ENCODE measurements at places on chromosomes 4 and X.

DNA sequence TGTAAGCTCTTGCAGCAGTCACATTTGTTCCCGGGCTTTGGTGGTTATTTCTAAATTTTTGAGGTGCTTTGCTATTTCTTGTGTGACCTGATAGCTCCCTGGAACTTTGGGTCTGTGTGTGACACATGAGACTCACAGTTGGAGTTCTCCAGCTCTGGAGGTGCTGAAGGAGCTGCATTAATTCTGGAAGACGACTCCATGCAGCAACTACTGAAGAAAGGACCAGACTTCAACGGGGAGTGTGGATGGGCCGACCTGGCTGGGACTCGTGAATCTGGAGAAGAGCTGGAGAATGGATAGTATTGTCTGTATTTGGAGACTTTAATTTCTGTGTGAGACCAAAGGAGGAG, 1.5 kb downstream of the MRFAP1 start:
- no peak for DNase-seq

DNA sequence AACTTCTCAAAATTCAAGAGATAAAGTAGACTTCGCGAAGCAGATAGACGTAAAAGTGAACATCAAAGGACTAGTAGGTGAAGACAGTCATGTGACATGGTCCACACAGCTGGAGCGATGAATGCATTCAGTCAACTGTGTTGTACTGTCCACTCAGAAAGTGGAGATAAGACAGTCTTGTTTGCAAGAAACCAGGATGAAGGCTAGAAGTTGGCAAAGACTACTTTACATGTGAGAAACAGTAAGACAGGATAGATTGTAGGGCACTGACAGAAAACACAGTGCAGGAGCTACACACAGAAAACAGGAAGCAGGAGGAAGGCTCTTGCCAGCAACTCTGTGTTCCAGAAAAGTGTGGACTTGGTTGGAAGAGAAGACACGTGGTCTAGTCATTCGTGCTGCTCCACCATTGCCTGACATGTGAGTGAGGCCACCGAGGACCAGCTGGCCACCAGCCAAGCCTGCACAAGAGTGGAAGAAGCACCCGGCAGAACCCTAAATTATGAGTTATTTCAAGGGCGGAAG, 78.9 kb downstream of the FAT1 start:
- no peak for DNase-seq

- no peak for DNase-seq
Measured at GRCh38 chr4:144056800-144057199, 37.6 kb upstream of the GYPB start.

GRCh38 chr4:147737623-147738022, 5.7 kb downstream of the ARHGAP10 start:
- peak; percentile 28 for DNase-seq

DNA sequence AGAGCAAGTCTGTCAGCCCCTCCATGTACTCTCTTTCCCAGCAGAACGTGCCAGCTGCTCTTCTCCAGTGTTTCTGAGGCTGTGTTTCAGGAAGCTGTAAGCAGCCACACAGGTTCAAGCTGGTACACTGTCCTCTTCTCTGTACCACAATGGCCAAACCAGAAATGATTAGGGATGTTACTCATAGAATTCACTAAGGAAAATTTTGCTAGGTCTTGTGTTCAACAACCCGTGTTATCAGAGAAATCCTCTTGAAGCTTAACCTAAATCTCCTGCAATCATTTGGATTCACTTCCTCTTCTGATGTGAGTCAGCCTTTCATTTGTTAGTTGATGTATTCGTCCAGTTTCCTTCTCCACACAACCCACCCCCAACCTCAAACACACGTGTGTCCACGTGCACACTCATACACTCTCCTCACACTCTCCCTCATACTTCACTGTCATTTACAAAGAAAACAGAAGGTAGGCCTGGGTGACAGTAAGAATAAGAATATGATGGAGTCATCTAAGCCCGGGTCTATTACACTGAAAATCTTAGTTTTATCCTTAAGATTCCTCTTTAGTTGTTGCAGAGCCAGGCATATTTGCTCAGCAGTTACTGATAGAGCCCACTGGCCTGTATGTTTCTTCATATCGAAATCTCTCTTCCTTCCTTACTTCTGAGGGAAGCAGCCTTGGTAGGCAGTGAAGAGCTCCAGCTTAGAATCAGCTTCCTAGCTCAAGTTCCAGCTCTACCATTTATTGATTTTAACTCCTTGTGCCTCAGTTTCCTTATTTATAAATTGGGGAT, 63.4 kb downstream of the DCUN1D4 start:
- DNase-seq = no peak

- DNase-seq = no peak
Measured at GRCh38 chr4:105719204-105719603, 10.6 kb downstream of the GSTCD start.

GRCh38 chrX:2430265-2430825, 70.4 kb downstream of the DHRSX start:
- no peak for DNase-seq

GRCh38 chrX:36684053-36684452, 324.1 kb upstream of the FAM47C start:
- peak; percentile 5 for DNase-seq

GRCh38 chrX:72569786-72570185, 2.9 kb downstream of the HDAC8 start:
- no peak for DNase-seq

DNA sequence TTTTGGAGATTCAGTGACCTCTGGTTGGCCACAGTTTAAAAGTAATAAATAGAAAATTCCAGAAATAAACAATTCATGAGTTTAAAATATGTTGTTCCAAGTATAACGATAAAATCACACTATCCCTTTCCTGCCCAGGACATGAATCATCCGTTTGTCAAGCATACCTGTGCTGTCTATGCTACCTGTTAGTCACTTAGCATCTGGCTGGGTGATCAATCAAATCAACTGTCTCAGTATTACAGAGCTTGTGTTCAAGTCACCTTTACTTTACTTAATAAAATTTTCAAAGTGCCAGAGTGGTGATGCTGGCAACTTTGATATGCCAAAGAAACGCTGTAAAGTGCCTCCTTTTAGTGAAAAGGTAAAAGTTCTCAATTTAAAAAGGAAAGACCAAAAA, 979.5 kb upstream of the NDST4 start:
- DNase-seq = no peak

DNA sequence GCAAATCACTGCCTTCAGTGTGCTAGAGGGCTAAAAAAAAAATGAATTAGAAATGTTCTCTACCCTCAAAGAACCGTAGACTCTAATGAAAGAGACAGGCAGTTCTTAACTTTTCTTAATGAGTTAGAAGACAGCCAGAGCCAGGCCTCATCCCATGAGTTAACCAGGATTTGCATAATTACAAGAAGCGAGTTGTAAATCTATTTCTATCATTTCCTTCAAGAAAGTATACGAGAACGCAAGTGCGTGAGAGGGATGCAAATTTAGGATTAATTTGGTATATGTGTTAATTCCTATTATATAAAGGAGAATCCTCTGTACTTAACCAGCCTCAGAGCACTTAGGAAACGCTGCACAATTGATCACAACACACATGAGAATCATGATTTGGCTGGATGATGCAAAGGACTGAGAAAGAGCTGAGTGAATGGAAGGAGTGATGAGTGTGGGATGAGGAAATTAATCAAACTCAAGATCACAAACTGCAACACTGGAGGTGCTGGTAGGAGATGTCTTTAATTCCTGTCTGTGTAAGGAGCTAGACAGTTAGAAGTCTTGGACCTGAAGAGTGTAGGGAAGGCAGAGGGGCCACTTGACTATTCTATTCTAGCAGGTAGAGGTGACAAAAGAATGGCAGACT, 157.2 kb downstream of the ATP10D start:
- DNase-seq = no peak

- DNase-seq = no peak
Measured at GRCh38 chr4:98310867-98311266, 49.7 kb downstream of the RAP1GDS1 start.

- no peak for DNase-seq
Measured at GRCh38 chr4:81426770-81427289, 44.9 kb downstream of the RASGEF1B start.

GRCh38 chrX:44459501-44459900, 83.2 kb downstream of the FUNDC1 start:
- no peak for DNase-seq

DNA sequence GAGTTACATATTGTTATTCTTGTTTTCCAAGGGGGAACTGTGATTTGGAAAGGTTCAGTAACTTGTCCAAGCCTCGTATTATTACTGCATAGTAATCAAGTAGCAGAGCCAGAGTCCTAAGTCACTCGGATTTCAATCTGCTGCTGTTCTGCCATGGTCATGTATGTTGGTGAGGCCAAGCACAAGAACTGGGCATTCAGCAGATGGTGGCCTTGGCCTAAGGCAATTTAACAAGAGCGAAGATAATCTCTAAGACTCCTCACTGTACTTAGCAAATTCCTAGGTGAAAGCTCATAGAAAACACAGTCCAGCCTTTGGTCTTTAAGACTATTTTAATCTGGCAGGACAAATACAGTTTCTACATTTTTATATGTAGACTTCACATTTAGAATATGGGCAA, 64.8 kb downstream of the NDST3 start:
- no peak for DNase-seq

GRCh38 chr4:4182835-4183568, 43.7 kb downstream of the OTOP1 start:
- peak; percentile 76 for DNase-seq

DNA sequence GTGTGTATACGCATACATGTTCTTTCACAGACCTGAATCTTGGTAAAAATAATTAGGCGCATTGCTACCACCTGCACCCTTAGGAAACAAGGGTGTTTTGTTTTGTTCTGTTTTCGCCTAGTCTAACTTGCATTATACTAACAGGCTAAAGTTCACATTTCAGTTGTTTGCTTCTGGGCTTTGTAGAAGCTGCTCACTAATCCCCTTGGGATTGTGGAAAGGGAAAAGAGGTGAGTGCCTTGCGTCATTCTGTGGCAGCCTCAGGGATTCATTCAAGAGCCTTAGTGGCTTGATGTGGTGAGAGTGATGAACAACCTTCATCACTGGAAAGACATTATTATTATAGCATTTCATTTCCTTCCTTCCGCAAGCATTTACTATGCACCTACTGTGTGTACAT, 331.1 kb downstream of the ADGRL3 start:
- no peak for DNase-seq

- DNase-seq = no peak
Measured at GRCh38 chr4:164943192-164943591, 34.3 kb downstream of the TRIM61 start.

DNA sequence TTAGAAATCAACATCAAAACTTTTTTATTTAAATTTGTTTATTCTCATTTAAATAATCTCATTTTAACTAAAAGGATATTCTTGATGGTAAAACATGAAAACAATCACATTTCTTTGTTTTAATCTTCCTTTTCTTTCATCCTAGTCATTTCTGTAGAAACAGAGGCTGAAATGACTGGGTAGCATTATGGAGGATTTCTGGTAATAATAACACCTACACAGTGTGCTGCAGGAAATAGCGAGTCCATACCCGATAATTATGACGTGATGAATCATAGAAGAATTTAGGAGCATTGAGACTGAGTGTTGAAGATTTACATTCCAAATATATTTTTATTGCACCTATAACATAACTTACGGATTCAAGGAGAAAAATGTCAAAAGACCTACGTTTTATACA, 31.4 kb upstream of the BBS12 start:
- no peak for DNase-seq

- DNase-seq = peak; percentile 24
Measured at GRCh38 chr4:78417603-78418002, 134.0 kb upstream of the ANXA3 start.

DNA sequence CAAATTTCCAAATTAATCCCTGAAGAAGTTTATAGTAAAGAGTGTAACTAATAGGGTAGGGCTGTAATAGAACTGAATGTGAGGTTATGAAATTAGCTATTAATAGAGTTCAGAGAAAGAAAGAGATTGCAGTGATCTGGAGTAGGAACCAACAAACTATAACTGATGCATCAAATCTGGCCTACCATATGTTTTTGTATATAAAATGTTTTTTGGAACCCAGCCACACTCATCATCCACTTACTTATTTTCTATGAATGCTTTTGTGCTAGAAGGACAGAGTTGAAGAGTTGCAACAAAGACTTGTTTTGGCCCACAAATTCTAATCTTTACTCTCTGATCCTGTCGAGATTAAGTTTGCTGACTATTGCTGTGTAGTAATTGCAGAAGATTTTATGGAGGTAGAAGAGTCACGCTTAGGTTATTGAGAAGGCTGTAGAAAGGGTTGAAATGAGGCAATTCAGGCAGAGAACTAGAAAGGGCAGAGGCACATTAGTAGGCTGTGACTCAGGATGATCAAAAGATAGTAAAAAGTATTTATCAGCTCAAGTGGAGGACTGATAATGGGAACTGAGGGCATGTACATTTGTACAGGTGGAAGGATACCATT, 298.7 kb upstream of the EMCN start:
- DNase-seq = no peak

GRCh38 chr4:123350191-123350544, 46.4 kb upstream of the SPRY1 start:
- DNase-seq = peak; percentile 67

DNA sequence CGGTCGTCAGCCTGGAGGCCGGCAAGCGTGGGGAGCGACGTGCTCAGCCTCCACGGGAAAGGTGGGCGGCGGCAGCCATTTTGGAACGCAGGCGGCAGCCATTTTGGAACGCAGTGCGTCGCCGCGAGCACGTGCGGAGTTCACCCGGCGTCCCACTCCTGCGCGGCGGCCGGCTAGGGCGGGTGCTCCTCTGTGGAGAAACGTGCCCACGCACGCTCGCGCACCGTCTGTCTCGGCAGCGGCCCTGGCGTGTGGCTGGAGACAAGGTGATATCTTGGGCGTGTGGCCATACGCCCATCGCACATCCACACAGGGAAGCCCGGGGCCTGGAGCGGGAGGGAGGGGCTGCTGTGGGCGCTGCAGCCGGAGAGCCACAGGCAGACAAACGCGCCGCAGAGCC, 21.1 kb downstream of the CPLX1 start:
- no peak for DNase-seq

GRCh38 chr4:138727731-138728130, 287.9 kb upstream of the NOCT start:
- DNase-seq = no peak

- no peak for DNase-seq
Measured at GRCh38 chr4:78544678-78545077, 6.9 kb upstream of the ANXA3 start.

DNA sequence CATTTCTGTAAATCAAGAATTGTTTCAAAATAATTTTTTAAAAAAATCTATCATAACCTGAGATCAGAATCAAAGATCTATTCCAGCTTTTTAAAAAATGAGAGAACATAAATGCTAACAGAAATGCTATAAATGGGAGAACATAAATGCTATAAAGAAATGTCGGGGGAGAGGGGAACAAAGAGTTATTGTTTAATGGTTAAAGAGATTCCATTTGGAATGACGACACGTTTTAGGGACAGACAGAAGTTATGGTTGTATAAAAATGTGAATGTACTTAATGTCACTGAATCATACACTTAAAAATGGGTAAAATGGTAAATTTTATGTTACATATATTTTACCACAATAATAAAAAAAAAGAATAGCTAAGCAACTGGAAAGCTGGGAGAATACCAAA, 127.1 kb downstream of the ATRX start:
- DNase-seq = no peak

GRCh38 chrX:19569121-19569805, 54.0 kb upstream of the MAP3K15 start:
- no peak for DNase-seq
